Occipital lobe (tissue), 3 donors: ENCODE measurements at places on chromosomes 6 and 20.

DNA sequence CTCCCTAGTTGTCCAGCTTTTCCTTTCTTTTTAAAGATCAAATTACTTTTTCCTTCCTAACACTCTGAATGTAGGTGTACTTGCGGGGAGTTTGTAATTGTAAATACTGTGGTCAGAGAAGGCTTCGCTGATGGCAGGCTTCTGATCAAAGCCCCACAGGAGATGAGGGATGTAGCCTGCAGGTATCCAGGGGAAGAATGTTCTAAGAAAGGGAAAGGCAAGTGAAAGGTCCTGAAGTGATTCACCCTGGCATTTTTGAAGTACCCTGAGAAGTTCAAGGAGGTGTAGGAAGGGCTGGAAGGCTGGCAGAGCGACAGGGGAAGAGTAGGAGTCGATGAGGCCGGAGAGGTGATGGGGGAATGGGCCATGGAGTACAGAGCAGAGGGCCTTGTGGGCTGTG, 38.2 kb upstream of the CCN6 start:
- no peak for DNase-seq

GRCh38 chr20:60352596-60352995, 394.4 kb downstream of the CDH26 start:
- DNase-seq, result no peak

DNA sequence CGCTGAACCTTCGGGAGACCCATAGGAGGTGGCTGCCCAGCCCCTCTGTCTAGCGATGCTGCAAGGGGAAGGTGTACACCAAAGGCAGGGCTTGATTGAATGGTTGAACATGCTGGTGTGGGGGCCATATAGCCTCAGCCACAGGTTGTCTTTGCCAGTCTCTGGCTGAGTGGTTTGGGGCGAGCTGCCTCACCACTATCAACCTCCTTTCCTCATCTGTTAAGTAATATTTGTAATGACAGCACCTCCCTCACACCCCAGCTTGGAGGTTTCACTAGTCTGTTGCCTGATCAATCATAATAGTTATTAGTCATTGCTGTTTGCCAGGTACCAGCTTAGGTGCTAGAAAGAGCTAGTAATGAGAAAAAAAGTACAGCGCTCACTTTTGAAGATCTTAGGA, 11.8 kb upstream of the ZNF831 start:
- no peak for DNase-seq

- no peak for DNase-seq
These were observed 65.8 kb downstream of the EYA4 start for GRCh38 chr6:133306931-133307330.

DNA sequence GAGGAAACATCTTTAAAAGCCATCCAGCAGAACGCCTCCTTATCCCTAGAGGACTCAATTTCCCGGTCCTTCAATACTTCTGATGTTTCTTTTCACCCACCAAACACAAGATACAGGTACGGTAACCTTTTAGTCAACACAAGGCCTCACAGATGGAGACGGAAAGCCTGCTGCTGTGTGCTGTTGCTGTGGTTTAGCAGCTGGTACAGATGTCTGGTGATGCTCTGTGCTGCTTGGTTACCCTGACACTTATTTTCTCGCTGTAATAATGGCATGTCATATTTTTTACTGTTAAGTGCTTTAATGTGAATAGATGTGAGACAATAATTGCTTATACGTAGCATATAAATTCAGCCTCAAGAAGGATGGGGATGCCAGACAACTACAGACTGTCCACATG, 25.3 kb downstream of the GMDS start:
- no peak for DNase-seq

DNA sequence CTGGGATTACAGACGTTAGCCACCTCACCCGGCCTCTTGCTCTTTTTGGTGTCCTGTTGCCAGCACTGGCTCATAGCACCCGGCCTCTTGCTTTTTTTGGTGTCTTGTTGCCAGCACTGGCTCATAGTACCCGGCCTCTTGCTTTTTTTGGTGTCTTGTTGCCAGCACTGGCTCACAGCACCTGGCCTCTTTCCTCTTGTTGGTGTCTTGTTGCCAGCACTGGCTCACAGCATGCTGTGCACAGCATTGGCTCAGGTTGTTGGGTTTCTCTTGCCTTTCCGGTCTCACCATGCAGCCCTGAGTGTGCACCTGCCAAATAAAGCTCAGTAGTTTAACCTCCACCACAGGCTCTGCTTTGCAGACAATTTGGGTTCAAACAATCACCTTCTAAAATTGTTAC, 208.2 kb downstream of the THBS2 start:
- no peak for DNase-seq

DNA sequence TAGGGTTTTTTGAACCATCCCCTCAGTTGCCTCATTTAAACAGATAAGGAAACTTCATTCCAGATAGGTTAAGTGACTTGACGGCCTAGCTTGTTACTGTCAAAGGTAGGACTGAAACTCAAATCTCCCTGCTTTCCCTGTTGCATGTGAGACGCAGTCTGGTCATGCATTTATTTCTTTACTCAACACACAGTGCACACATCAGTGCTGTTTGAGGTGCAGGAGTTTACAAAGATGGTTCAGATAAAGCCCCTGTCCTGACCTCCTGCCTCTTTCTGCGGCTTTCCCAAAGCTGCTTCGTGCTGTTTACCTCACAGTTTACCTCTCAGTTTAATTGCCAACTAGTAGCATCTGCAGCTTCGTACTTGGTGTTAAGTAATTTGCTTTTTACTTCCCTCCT, 26.6 kb downstream of the TIAM2 start:
- DNase-seq, result no peak

GRCh38 chr20:20519269-20519668, 151.4 kb downstream of the INSM1 start:
- DNase-seq, result no peak

DNA sequence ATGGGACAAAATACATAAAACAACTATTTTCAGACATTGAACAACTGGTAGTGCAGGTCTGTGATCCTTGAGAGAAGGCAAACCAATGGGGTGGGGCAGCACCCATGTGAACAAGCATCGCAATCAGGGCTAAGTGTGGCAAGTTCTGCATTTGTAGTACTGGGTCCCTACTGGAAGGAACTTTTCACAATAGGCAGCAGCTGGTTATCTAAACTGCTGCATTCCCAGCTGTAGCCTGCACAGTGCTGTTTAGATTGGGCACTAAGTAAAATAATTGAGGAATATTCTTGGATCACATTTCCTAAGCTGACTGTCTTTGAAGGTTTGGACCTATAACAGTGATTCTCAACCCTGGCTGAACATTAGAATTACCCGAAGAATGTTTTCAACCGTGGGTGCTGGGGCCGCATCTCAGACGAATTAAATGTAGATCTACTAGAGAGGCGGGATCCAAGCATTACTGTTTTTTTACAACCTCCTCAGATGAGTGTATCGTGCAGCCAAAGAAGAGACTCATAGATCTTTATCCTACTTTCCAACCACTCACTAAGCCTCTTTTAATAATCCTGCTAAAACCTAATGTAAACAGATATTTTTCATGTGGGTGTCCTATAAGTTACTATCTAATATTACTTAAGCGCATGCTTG, 12.4 kb upstream of the MAP3K4 start:
- no peak for DNase-seq

GRCh38 chr6:30260036-30260504, 46.9 kb upstream of the TRIM26 start:
- no peak for DNase-seq

- DNase-seq, result no peak
These were observed 662.2 kb upstream of the HS3ST5 start for GRCh38 chr6:115004982-115005381.

DNA sequence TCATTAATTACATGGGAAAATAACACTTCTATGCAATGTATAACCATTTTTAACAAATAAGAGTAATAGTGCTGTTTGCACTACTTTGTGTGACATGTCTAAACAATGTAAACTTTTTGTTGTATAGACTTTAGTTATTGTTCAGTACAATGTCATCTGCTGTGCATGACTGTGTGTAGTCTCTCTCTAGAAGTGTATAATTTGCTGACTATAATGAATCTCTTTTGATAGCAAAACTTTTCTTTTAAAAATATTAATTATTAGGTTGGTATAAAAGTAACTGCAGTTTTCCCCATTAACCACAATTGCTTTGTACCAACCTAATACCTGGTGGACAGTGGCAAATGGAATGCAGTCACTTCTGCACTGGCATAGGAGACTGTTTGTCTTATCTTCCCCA, 124.2 kb upstream of the SGK1 start:
- DNase-seq, result no peak

DNA sequence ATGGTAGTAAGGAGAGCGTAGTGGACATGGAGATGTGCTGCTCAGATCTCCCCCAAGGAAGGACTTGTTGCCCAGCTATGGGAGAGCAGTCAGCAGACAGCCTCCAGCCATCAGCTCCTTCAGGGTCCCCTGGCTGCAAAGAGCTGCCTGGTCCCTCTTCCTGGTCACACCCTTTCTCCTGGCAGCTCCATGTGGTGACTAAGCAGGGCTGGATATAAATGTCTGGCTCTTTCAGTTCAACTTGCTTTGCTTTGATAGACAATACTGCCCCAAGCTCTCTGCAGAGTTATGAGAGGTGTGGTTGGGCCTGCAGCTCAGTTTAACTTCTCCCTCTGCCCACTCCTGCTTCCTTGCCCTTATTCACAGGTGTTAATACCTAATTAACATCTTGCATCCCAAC, 64.1 kb upstream of the DDR1 start:
- no peak for DNase-seq

GRCh38 chr6:40903456-40903855, 135.6 kb downstream of the UNC5CL start:
- DNase-seq, result no peak

GRCh38 chr6:17729223-17730077, 22.7 kb upstream of the NUP153 start:
- DNase-seq, result no peak

GRCh38 chr6:34865107-34865506, 22.7 kb downstream of the TAF11 start:
- no peak for DNase-seq

DNA sequence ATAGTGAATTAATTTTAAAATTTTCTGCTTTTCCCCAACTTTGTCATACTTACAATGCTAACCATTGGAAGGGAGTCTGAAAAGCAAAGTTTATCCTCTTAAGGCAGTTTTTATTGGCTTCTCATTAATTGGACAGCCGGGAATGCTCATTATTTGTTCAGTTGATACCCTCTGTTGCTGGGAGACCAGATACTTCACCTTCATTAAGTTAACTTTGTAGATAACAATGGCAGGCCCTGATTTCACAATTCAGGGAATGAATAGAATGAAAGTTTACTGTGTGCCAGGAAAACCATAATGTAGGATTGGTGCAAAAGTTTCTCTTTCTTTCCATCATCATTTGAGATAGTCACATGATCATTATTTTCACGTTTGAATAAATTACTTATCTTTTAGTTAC, 49.0 kb downstream of the COL19A1 start:
- no peak for DNase-seq

DNA sequence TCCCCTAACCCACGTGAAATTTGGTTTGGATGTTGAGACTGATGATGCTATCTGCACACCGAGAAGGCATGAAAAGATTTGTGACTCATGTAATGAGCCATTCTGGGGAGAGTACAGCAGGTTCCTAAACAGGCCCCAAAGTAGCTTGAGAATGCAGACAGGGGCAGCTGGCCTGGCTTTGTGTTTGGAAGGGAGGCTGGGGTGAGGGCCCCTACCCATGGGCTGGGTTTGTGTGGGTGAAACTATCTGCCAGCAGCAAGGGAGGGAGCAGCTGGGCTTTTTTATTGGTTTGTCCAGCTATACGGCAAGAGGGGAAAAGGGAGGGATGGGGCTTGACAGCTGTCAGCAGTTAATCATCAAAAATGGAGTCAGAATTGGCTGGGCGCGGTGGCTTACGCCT, 87.0 kb upstream of the RNF24 start:
- no peak for DNase-seq

DNA sequence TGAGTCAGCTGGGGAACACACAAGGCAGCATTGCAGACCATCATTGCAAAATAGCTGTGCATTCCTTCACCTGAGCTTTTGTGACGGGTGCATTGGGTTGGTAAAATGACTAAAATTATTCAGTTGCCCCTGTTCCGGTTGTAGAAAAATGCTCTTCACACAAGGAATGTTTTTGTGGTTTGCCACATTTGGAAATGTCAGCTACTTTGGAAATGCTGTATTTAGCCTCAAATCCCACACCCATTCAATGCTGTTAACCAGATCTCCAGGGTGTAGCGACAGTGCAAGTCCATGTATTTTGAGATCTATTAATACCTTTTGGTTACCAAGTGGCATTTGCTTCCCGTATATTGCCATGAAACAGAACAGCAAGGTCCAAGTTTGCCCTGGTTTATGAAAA, 201.2 kb downstream of the FOXA2 start:
- no peak for DNase-seq

GRCh38 chr20:49219924-49220831, 962 bp downstream of the DDX27 start:
- no peak for DNase-seq

- DNase-seq, result no peak
These were observed 39.7 kb downstream of the TGM2 start for GRCh38 chr20:38125157-38126056.
